ENCODE measurements at places on chromosomes 16 and 17.

DNA sequence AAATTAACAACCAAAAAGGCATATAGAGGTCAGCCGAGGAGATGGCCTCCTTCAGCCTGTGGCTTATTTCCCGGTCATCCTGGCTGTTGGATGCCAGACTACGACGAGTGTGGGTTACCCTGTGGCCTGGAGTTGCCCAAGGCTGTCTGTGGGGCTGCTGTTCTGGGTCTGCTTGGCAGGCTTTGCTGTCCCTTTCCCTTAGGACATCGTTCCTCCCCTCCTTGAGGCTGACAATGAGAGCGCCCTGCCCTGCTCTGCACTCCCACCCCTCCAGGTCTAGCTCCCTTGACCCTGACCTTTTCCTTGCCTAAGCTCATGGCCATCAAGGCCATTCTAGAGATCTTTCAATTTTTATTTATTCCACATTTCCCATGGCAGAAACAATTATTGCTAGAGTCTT, 1.9 kb upstream of the CBFB start:
- no peaks in the 10 kb centered on the region for H3K27me3 ChIP-seq
- H3K4me1 ChIP-seq: peaks cover 22% of the 10 kb centered on the region
- no peak for DNase-seq
- H3K4me3 ChIP-seq: no peak overlapping the region

- H3K27ac ChIP-seq: peak overlapping the region; percentile 100
- no peak for DNase-seq
- H3K4me3 ChIP-seq: peak overlapping the region; percentile 92
- H3K27me3 ChIP-seq: no peaks in the 10 kb centered on the region
Measured at GRCh38 chr17:8155996-8156245, 3.7 kb upstream of the PER1 start.

GRCh38 chr17:45757431-45758218, 26.5 kb upstream of the CRHR1 start:
- no peaks in the 10 kb centered on the region for H3K36me3 ChIP-seq
- no peak overlapping the region for H3K4me3 ChIP-seq
- H3K27me3 ChIP-seq: no peaks in the 10 kb centered on the region

DNA sequence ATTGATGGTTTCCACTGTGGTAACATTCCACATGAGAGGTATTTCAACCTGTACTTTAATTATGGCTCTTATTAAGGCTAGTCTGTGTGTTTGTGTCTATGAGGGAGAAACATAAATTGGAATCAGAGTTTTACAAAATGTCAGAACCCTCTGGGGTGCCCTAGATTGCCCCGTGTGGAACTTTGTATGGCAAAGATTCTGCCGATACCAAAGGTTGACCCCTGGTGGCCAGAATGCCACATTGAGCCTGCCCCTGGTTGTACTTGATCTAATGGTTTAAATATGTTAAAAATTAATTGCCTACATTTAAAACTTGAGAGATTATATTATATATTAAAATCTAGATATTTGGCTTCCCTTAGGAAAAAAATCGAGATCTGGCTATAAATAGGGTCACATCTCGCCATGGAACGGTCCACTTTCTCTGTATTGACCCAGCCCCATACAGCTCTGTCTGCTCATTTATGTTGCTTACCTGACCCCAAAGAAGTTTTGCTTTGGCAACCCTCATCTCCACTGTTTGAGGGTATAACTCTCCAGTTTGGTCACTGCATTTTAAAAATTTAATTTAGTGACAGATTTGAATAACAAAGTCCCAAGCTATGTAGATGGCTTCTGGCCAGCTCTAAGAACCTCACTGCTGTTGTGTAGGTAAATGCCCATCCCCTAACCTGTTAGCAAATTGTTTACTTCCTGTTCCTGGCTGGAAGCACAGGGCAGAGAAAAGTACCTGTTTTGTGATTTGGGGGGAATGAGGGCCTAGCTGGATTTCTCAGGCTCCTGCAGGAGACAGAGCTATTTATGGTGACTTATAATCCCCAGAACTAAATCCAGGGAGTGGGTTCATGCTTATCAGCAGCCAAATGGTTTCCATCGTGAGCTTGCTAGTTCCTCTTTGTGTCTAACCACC, 95.0 kb downstream of the PLCG2 start:
- no peaks in the 10 kb centered on the region for H3K27me3 ChIP-seq
- H3K4me3 ChIP-seq: no peak overlapping the region
- H3K36me3 ChIP-seq: no peaks in the 10 kb centered on the region

DNA sequence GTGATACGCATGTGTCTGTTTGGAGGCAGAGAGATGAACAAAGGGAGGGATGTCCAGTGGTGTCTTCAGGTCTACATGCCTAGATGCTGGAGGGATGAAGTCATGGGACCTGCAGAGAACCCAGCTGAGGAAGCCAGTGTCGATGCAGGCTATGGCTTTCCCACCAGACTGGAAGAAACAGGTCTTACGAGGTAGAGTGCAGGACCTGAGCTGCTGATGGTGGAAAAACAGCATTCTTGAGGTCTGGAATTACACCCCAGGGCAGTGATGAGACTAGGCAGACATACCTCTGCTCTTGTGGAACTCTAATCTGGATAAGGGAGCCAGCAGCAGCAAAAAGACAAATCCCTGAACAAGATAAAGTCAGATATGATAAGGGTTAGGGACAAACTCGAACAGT, 37.4 kb downstream of the ARSG start:
- no peaks in the 10 kb centered on the region for H3K36me3 ChIP-seq
- no peak for DNase-seq
- H3K27ac ChIP-seq: no peak overlapping the region
- no peak overlapping the region for H3K4me3 ChIP-seq
- H3K27me3 ChIP-seq: no peaks in the 10 kb centered on the region

Data from tibial nerve (tissue), 4 donors.